Inflammatory macrophage (primary cell): ENCODE measurements at places on chromosomes 5 and 9.

- DNase-seq = no peak
Observed at GRCh38 chr5:126513703-126514102, 81.3 kb downstream of the ALDH7A1 start.

GRCh38 chr9:7201196-7201595 is 443.4 kb downstream of the KDM4C start:
- no peak for DNase-seq

GRCh38 chr5:127844581-127845021 is 141.4 kb downstream of the CCDC192 start:
- DNase-seq = no peak

DNA sequence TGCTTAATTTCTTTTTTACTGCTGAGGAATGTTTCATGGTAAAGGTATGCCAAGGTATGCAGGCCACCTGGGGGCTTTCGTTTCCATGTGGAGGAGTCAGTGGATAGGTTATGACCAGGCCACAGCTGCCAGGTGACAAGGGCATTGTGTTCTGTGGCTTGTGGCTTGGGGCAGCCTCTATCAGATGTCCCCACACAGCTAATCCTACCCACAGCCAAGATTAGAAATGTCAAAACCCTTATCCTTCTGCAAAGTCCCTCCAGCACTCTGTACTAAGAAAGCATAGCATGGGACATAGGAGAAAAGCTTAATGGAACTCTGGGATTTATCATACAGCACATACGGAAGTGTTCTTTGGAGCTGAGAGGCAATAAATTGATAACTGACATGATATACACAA is 171.2 kb upstream of the S1PR3 start:
- DNase-seq = no peak

- DNase-seq = no peak
Observed at GRCh38 chr9:34484678-34485077, 26.1 kb downstream of the DNAI1 start.

DNA sequence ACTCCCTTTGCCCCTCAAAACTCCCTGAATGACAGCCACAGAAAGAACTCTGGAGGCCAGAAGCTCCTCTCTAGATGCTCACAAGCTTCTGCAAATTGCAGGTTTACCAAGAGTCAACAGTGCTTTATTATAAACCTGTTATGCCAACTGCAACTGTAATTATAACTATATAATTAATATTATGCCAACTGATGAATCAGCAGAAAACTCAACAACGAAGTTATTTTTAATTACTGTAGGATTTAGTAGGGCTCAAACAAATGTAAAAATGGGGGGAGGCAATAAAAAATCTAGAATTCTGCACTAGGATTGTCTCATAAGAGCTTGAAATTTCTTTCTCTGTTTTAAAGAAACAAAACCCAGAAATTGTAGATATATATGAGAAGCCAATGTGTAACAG is 37.0 kb upstream of the OR2K2 start:
- DNase-seq = no peak

- DNase-seq = no peak
Observed at GRCh38 chr9:110173322-110173642, 34.7 kb downstream of the C9orf152 start.

- DNase-seq = no peak
Observed at GRCh38 chr5:157303023-157303422, 37.1 kb downstream of the CYFIP2 start.

- no peak for DNase-seq
Observed at GRCh38 chr5:83407931-83408330, 63.6 kb upstream of the VCAN start.

GRCh38 chr5:132458651-132459030 is 31.9 kb downstream of the IRF1 start:
- DNase-seq = no peak

- DNase-seq = no peak
Observed at GRCh38 chr9:131845305-131846298, 105.7 kb upstream of the RAPGEF1 start.

DNA sequence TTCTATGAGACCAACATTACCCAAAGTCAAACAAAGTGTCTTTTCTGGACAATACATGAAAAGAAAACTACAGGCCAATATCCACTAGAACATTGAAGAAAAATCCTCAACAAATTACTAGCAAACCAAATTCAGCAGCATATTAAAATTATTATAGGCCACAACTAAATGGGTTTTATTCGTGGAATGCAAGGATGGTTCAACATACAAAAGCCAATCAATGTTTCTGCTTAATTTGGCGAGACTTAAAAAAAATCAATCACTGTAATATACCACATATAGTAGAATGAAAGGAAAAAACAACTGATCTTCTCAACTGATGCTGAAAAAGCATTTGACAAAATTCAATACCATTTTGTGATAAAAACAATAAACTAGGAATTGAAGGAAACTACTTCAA is 51.8 kb upstream of the FNIP1 start:
- DNase-seq = no peak

GRCh38 chr5:84218546-84218945 is 166.1 kb downstream of the EDIL3 start:
- DNase-seq = no peak

DNA sequence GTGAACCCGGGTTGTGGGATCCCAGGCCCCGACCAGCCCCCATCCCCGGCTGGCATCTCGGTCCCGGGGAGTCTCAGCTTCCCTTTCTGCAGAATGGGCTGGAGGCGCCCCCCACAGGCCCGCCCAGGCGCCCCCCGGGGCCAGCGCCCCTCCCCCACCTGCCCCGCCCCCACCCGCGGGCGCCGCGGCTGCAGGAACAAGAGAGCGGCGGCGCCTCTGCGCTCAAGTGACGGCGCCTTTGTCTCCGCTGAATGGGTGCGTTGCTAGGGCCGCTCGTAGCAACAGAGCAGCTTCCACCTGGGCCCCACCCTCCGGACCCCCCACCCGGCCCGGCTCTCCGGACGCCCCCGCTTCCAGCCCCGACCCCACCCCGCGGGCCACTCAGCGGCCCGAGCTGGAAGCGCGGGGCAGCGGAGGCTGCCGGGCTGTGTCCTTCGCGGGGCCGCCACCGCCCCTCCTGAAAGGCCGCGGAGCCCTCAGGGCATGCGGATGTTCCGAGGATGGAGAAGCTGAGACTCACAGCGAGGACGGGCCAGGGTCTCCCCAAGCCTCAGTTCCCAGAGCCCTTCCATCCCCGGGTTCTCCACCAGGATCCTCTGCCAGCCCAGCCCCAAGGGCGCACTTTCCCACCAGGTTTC is 27.5 kb downstream of the ADGRD2 start:
- DNase-seq = no peak

DNA sequence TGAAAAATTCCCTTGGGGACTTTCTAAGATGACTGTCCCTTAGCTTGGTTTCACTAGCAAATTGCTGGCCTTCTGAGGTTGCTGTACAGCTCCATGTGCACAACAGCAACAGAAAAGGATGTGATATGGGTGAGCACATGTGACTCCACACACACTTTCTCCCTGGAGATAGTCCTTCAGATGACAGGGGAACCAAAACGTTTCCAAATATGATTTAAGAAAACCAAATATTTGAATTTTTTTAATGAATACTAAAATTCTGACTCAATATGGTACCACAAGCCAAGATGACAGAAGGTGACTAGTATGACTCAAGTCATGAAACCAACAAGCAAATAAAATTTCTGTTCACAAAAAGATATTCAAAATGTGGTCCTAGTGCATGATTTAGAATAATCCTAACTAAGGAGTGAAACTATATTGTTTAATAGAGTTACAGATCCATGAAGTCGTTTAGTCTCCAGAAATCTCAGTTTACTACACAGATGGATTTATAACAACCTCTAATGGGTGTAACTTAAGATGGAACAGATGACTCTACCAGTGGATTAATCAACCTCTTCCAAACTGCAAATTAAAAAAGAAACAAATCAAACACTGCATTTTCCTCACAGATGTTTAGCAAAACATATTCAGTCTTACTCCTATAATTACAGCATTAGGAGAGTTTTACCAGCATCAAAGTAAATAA is 144.8 kb upstream of the PIK3R1 start:
- DNase-seq = no peak

DNA sequence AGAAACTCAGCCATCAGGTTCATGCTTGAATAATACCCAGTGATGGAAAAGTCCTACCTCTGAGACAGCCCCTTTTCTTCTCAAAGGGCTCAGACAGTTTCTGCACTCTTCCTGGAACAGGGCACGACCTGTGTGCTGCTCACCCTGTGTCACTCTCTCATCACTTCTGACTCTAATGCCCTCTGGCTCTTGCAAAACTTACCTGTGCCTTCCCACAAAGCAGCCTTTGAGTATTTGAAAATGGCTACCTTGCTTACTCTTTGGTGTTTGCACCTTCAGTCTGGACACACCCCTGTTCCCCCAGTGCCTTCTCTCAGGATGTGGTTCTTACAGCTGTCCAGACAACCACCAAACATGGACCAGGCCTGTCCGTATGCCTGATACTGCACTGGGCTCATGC is 171.4 kb downstream of the GRIA1 start:
- no peak for DNase-seq

DNA sequence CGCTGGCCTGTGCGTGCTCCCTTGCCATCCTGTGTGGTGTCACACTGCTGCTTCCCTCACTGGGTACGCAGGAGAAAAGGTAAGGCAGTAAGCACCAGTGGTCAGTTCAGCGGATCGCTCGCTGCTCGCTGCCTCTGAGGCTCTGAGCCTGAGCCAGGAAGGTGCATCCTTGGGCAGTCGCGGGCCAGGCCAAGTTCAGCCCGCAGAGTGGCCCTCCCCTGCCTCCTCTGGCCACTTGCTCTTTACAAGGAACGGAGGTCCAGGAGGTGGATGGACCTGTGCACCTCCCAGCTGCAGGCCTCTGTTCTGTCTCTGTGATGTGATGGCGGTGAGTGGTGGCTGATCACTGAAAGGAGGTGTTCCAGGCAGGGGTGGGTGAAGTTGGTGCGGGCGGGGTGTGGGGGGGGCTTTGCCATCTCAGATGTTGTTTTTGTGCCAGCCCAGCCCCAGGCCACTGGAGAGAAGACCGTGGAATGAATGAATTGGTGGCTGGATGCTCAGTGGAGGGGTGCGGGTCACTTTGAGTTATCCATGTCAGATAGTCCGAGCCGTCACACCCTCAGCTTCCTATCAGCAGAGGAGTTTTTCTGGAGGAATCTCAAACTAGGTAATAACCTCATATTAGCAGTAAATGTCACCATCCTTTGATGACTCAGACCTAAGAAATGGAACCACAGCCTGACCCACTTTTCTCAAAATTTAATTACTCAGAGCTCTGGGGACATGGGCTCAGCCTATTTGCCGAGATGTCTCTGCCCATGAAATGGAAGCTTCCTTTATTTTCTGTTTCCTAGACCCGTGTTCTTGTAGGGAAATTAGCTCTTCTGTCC is 7.3 kb downstream of the COL5A1 start:
- no peak for DNase-seq

- DNase-seq = peak; percentile 19
Observed at GRCh38 chr5:160229190-160229742, at the start of gene FABP6. Gene FABP6, plus strand, starts transcription at chr5:160229506. Its CDS starts 52 bp downstream, at chr5:160229558.

- DNase-seq = no peak
Observed at GRCh38 chr9:5113994-5114748, 71.3 kb downstream of the INSL6 start.

DNA sequence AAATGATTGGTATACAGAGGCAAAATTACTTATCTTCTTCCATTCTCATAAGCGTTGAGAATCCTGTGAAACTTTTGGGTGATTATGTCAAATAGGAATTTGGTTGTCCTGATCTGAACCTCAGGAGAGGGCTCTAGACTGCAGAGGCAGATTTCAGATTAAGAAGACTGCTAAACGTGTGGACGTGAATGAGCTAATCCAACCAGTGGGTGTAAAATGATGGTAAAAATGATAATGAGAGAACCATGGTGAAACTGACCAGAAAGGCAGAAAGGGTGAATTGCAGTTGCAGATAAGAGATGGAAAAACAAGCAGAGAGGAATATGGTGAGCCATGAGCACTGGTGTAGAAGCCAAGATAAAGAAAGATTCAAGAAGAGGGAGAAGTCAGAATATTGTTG is 1200.2 kb upstream of the CDH6 start:
- no peak for DNase-seq

DNA sequence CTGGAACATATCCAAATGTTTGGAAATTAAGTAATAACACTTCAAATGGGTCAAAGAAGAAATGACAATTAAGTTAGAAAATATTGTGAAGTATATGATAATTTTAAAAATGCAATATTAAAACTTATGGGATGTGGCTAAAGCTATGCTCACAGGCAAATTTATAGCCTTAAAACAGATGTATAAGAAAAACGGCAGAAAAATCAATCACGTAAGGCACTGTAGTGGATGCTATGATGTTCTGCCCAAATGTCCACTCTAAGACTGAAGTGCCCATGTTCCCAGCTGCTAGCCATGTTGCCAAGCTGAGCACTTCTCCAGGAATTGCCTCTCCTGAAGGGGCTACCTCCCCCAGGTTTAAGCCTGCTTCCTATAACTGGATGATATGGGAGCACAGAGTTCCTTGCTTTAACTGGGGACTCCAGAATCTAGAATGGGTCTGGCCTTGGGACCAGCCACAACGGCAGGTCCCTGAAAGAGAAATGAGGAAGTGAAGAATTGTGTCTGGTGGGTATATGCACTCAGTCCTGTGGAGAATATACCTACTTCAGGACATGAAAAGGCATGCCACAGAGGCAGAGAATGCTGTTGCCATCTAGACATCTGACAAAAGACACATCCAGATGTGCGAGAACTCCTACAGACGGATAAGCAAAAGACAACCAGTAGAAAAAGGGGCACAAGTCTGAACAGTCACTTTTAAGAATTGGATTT is 78.2 kb upstream of the RXRA start:
- no peak for DNase-seq

DNA sequence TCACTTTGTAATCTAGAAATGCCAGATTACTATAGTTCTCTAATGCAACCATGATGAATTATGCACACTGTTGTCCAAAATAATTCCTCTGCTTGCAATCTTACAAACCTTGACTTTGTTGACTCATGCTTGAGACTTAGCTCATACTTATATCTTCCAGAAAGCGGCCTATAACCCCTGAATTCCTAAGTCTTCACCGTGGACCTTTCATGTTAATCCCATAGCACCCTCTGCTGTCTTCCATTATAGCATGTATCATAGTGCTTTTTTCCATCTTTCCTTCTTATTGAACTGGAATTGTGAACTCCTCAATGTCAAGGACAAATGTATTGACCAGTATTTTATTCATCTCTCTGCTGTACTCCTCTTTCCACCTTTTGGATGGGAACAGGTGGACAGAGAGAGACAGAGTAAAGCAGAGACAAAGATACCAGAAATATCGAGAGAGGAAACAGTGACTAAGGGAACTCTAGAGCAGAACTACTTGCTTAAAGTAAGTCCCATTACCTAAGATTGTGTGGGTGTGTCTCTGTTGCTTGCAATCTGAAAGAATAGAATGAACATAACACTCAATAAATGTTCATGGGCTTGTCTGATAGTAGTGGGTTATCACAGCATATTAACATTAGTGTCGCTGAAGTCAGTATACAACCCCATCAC is 110.0 kb downstream of the LURAP1L start:
- no peak for DNase-seq

- DNase-seq = no peak
Observed at GRCh38 chr9:14311956-14312685, 1.8 kb downstream of the NFIB start.

DNA sequence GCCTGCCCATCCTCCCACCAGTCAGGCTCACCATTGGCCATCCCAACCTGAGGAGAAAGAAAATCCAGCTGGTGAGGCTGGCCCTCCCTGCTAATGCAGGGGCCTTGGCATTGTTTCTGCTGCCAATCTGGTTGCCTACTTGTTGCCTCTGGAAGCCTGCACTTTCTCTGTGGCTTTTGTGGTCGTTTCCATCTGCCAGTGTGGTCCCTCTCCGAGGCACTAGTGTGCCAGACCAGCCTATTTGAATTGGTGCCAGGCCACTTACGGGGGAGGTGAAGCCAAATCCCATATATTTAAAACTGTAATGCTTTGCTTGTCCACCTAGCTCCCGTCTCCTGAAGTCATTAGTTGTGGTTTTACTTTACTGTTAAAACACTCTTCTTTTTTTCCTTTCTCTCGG is 213.4 kb upstream of the ADAMTSL1 start:
- DNase-seq = no peak
